ENCODE measurements at places on chromosomes 11 and 22.

- no peak for DNase-seq
These were observed 839.4 kb downstream of the OPCML start for GRCh38 chr11:132692891-132693290.

DNA sequence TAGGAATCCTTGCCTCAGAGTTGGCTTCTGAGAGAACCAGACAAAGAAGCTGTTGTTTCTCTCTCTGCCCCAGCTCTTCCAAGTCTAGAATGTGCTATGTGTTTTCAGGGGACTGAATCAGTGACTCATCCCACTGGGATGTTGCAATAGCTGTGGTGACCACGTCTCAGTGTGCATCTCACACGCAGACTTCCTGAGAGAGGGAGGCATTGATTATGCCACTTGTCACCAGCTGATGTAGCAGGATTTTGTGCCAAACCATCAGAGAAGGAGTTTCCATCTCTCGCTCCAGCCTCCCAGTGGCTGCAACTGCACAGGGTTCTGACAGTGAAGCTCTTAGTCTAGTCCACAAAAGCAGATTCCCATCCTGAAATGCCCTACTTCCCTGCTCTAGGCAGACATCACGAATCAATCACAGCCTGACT lies 455.8 kb downstream of the MIAT start:
- DNase-seq, result no peak

GRCh38 chr11:67440229-67441097 lies 2.8 kb downstream of the CORO1B start:
- DNase-seq, result no peak

- DNase-seq, result no peak
These were observed 124.2 kb upstream of the B3GAT1 start for GRCh38 chr11:134536219-134536618.

DNA sequence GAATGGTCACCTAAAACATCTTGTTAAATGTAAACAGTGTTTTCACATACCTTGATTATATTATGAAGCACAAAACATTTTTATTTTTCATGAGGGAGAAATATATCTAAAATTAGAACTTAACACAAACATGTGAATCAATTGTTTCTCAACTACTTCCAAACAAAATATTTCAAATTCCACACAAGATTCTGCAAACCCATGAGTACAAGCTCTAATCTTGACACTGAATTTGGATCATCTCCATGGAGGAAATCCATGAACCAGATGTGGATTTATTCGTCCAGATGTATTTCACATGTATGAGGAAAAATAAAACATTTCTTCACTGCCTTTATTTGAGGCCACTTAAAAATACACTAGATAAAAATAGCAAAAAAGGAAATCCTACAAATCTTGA lies 184.2 kb downstream of the SBF2 start:
- no peak for DNase-seq

DNA sequence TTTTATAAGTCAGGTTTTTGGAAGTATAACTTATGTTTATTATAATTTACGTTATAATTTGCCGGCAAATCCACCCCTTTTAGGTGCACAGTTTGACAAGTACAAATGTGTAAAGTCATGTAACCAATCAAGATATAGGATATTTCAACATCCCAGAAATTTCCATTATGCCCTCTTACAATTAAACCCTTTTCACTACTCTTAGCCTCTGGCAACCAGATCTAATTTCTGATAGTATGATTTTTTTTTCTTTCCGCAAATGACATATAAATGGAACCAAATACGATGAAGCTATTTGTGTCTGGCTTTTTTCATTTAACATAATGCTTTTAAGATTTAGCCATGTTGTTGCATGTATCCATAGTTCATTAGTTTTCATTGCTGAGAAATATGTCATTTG lies 69.5 kb upstream of the HTATIP2 start:
- DNase-seq, result no peak

- DNase-seq, result no peak
These were observed 326.3 kb downstream of the GRM5 start for GRCh38 chr11:88739524-88739923.

- no peak for DNase-seq
These were observed 8.3 kb upstream of the ARL14EP start for GRCh38 chr11:30314625-30315024.

DNA sequence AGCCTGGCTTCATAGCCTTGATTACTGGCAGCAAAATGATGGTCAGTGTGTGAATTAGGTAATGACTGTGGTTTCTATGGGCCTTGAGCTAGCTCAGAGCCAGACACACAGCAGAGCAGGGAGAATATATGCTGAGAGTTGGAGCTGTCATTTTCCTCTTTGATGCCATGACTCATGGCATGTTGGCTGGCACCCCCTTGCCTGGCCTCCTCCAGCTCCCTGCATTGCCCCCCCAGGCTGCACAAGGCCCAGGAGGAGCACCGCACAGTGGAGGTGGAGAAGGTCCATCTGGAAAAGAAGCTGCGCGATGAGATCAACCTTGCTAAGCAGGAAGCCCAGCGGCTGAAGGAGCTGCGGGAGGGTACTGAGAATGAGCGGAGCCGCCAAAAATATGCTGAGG lies 20.3 kb upstream of the RRM1 start:
- no peak for DNase-seq

GRCh38 chr11:62193952-62194351 lies 3.9 kb downstream of the SCGB1D1 start:
- DNase-seq, result no peak

- DNase-seq, result no peak
These were observed 84.1 kb downstream of the DGCR2 start for GRCh38 chr22:19038164-19038546.

DNA sequence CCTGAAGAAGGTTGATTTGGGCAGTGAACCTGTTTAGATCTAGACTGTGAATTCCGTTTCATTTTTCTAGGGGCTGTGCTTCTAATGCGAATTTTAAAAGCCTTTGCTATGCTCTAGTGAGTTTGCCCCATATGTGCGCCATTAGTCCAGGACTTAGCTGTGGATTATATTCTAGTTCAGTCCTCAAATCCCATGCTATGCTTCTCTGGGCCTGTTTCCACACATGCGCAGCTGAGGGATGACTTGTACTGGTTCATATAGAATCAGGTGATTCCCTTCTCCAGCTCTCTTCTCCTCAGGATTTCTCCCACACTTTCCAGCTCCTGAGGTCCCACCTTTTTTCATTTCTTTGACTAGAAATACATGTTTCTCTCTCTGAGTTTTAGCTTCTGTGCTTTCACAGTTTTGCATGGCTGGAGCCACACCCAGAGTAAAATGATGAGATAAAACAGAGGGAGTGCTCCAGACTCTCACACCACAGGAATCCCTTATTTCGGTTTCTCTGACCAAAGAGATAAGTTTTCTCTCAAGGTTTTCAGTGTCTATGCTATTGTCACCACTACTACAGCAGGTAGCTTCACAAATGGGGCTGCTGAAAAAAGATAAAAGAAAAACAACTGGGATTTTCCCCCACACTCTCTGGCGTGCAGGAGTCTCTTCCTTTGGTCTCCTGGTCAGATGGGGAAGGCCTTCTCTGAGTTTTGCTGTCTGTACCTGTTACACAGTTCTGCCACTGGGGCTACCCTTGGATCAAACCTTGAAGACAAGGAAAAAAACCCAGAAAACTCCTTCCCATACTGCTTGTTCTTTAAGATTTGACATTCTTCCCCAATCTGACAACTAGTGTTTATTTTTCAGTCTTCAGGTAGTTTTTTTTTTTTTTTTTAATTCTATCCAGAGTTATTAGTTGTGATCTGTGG lies 96.2 kb upstream of the TEAD1 start:
- no peak for DNase-seq

DNA sequence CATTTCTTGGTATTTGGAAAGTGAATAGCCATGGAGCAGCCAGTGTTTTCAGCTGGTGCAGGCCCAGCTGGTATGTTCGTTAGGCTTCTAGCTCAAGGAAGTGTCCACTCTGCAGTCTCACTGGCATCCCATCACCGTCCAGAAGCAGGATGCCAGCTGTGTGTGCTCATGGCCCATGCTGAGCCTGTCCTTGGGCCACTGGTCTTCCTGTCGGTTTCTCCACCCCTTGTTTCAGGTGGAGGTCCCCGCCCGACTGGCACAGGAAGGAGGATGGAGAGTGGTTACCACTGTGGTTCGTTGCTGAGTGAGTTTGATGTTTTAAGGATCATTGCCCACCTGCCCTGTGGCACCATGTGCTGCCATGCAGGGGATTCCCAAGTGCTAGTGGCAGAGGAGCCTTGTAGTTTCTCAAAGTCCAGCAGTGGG lies 63.7 kb downstream of the MED15 start:
- no peak for DNase-seq

DNA sequence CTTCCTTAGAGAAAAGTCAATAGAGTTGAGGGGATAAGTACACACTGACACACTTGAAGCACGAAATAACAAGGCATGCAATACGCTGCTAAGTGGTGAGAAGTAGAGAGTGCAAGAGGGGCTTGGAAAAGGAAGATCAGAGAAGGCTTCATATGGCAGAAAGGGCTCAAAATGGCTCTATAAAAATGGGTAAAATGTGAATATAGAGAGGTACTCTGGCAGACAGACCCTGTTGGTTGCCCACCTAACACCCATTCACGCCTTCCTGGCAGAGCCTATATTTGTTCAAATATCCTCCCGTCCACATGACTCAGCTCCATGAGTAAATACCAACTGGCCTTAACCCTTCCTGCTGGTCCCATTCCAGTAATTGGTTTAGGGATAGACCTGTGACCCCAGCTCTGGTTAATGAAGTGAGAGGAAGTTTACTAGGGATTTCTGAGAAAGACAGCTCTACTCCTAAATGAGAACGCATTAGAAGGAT lies 38.9 kb upstream of the CCDC34 start:
- DNase-seq, result no peak

DNA sequence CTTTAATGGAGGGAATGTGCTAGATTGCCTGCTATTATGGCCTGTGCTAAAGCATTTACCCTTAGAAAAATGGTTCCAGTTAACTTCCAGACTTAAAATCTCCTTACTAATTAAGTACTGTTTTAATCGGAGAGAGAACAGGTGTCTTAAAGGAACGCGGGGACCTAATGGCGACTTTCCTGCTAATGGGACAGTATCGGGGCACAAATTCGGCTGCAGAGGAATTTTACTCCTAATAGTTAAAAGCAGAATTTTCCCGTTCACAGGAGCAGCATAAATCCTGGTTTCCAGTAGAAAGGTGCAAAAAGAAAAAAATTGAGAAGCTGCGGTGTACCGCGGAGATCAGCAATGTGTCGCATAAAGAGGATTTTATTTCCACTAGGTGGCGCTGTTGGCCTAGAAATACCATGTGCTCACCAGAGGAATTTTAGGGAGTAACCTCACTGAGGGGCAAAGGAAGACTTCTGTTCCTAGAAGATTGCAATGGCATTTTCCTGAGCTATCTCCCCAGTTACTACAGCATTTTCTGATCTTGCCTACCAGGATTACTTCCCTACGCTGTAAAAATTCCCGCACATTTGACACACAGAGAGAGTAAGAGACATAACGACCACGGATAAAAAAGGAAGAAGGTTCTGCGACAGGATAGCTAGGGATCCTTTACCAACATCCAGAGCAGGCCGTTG lies 44.5 kb downstream of the ZNF280B start:
- DNase-seq, result peak; percentile 39

DNA sequence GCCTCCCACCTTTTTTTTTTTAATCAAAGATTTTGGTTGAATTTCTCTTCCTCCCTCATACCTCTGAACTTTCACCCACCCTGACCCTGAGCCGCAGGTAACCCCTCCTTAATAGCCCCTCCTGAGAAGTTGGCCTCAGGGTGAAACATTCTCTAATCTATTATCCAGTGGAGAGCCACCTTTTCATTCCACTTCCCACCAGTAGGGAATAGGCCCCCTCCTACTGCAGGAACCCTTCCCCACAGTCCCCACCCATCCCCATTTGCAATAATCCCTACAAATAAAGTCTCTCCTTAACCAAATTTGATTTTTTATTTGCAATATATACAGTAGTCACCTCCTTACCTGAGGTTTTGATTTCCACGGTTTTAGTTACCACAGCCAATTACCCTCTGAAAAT lies 2.1 kb upstream of the SLC35F2 start:
- no peak for DNase-seq

- DNase-seq, result no peak
These were observed 49.1 kb upstream of the CCDC188 start for GRCh38 chr22:20199906-20200305.

DNA sequence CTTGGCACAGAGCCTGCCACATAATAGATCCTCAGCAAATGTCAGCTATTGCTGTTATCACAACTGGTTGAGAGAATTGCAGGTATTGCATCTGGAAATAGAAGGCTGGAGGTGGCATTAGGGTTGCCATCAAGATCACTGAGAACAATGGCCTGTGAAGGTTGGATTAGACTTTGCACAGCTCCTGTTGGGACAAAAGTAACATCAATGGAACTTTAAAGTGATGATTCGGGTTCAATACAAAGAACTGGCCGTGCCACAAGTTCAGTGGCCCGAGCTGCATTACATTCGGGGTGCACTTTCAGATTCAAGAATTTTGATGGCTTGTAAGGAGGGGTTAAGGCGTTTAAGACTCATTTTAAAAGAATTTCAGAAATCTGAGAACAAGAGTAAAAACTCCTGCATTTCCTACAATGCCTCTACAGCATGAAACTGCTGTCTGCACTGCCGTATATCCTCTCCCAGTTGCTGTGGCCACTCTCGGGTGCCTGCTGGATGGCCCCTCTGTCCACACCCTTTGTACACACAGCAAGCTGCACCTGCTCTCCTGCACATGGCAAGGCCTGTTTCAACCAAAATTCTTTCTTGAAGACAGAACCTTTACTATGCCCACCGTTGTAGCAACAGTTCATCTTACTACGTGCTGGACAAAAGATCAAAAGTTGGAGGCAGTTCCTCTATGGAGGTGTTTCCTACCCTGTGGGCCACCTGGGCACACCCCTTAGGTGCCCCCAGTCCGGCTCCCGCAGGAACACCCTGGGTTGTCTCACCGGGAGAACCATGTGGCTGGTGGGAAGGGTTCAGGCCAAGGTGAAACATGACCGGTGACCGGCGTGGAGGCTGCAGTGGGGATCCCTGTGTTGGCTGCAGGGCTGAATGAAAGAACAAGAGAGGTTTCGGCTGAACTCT lies 17.5 kb upstream of the SHANK2 start:
- no peak for DNase-seq

DNA sequence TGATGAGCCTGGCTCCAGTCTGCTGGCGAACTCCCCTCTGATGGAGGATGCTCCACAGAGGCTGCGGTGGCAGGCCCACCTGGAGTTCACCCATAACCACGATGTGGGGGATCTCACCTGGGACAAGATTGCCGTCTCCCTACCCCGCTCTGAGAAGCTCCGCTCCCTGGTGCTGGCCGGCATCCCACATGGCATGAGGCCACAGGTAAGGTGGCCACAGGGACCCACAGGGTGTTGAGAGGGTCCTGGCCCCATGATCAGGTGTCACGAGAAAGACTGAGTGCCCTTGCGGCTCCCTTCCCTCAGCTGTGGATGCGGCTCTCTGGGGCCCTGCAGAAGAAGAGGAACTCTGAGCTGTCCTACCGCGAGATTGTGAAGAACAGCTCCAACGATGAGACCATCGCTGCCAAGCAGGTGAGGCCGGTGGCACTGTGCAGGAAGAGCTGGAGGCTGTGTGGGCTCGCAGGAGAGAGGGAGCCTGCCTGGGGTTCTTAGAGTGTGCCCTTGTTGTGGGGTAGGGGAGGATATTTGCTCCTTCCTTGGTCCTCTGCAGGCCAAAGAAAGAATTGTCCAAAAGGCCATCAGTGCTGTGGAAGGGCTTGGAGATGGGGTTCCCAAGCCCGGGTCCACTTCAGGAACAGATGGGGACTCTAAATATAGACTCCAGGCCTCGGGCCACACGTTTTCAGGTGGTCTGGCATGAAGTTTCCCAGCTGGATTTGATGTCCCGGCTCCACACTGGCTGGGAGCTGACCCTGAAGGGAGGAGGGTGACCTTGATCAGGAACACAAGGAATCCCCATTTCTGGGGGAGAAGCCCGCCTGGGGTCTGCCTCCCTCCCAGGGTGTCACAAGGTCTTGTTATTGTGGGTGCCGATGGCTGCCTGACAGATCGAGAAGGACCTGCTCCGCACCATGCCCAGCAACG lies 34.1 kb downstream of the SGSM3 start:
- DNase-seq, result no peak

Data from NCI-H2107 (cell line).